ENCODE measurements at places on chromosomes 4 and X. TPM values are rescaled to one million over a fixed set of nuclear protein-coding genes. Genes with fewer than 3 reads are reported as not detected.

SLC49A3 gene
- total RNA-seq: 0.10 TPM

PNCK gene
- 1.1 TPM for total RNA-seq

DNA sequence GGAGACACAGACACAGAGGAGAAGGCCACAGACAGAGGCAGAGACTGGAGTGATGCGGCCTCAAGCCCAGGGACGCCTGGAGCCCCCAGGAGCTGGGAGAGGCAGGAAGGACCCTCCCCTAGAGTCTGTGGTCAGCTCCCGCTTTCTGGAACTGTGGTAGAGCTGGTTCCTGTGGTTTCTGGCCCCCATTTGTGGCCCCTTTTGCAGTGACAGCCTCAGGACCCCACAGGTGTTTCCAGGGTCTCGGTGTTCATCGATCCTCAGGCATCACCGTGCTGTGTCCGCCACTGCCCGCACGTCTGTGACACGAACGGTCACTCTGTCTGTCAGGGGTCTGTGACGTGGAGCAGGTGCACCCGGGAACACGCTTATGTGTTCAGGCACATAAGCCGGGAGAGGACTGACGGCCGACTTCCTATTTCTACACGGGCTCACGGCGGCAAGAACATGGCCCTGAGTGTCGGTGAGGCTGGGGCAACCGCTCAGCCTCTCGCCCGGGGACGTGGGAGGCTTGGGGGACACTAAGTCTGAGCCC is 7.9 kb downstream of the GTPBP6 start:
- no peak for DNase-seq

JADE3 gene
- total RNA-seq: 2.8 TPM

NEXMIF gene
- total RNA-seq: under 0.01 TPM

GRCh38 chrX:43166874-43167273 is 388.9 kb upstream of the PPP1R2C start:
- no peak for DNase-seq

CXCL6 gene
- total RNA-seq: not detected

DNA sequence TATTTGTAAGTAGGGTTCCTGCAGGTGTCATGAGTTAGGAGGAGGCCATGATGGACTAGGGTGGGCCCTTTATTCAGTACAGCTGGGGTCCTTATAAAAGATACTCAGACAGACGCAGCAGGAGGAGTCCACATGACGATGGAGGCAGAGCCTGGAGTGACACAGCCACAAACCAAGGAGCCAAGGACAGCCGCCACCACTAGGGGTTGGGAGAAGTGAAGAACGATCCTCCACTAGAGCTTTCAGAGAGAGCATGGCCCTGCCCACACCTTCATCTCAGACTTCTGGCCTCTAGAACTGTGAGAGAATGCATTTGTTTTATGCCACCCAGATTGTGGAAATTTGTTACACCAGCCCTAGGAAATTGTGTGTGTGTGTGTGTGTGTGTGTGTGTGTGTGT is 31.1 kb downstream of the JAKMIP1 start:
- no peak for DNase-seq

CDX4 gene
- total RNA-seq: not detected

DNA sequence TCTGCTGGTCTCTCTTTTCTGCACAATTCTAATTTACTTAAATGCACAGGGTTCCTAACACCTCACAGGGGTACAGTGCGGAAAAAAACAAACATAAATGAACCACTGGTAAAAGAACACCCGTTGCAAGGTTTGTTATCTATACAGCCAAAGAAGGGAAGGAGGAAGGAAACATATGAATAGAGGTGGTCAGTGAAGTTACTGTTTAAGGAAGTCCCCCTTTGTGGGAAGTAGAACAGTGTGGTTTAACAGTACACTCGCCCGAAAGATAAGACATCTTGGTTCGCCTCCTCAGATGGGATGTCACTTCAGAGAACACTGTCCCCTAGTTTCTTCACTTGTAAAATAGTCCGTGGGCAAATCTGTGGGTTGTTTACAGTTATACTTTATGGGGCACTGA is 57.5 kb downstream of the TEC start:
- DNase-seq: no peak

KLF8 gene
- total RNA-seq: 2.0 TPM

FGB gene
- not detected for total RNA-seq

DNA sequence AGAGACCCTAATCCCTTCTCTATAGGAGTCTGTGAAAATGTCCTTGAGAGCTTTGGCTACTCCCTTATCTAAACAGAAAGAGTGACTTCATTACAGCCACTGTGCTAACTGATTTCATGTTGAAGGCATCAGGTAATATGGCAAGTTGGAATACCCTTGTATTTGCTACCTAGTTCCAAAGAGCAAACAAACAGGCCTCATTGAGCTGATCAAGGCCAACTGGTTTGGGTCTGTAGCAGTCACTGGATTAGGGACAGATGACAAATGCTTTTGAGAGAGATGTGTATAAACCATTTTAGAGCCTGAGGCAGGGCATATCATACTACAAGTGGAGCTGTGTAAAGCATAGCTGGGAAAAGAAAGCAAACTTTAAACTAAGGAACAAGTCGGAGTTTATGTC is 22.9 kb upstream of the PDLIM5 start:
- peak; percentile 30 for DNase-seq

GRCh38 chr4:93855926-93856325 is 27.4 kb downstream of the ATOH1 start:
- DNase-seq: no peak

DNA sequence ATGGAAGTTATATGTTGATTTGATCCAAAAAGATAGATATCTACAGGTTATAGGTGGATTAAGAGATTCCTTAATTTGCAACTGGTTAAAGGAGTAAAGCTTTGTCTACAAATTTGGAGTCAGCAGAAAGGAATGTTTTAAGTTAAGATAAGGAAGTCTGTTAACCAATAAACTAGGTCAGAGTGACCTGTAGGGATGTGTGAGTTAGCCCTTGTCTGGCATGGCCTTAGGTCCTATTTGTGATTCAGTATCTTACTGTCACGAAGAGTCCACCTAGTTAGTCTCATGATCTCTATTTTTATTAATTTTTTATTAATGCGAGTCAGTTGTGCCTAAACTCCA is 230.8 kb downstream of the INPP4B start:
- DNase-seq: no peak

HERC5 gene
- total RNA-seq: 1.5 TPM

GRCh38 chr4:47829438-47829837 is 8.4 kb downstream of the CORIN start:
- no peak for DNase-seq

DNA sequence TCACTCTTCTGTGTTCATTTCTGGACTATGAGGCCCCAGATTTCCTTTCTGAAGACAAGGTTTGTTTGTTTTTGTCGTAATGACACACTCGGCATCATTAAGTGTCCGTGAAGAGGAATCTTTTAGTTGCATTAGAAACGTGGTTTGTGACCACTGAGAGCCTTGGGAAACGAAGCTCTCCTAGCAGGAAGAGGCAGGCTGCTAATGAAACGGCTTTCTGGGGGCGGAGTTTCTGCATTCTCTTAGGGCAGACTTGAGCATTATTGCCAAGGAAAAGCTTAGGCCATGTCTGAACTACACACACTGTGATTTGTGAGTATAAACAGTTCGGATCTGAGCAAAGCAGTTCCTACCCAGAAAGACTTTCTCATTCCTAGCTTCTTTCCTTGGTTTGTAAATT is 64.0 kb downstream of the SOX3 start:
- no peak for DNase-seq

- no peak for DNase-seq
Observed at GRCh38 chrX:97310373-97310772, 426.7 kb downstream of the RPA4 start.

ELF4 gene
- 9.2 TPM for total RNA-seq

DNA sequence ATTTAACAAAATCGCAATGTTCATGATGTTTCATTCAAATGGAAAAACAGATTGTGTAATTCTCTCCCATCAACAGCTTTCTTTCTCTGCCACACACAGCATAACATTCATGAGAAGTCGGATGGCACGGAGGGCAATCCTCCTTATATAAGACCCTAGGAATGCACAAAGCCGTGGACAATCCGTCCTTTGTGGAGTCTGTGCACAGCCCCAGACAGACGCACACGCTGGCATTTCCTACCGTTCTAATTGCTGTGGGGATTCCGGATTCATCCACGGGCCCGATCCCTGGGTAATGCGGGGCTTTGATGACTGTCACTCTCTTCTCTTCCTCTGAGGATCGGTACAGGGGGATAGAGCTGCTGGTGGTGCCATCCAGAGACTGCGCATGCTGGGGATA is 121.9 kb upstream of the PDLIM3 start:
- no peak for DNase-seq

GRCh38 chrX:123189338-123189737 is 5.3 kb downstream of the GRIA3 start:
- no peak for DNase-seq

- no peak for DNase-seq
Observed at GRCh38 chr4:139833151-139833910, 167.7 kb downstream of the MGST2 start.

GRCh38 chrX:11666164-11666563 is 444 bp upstream of the ARHGAP6 start:
- DNase-seq: no peak

CXorf51A gene
- not detected for total RNA-seq

DNA sequence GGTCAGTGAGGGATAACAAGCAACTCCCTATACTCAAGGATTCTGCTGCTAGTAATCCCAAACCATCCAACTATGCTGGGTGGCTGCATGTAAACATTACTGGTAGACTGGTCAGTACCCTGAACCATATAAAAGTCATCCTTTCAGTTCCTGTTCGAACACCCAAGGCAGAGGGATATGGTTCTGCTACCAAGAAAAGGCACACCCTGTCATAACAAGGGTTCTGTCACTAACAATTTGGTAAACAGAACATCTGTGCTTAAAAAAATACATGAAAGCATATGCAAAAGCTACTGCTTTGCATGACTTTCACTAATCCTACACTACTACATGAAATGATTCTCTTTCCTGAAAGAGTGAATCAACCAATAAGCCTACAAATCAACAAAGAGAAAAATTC is 76.8 kb upstream of the MCF2 start:
- no peak for DNase-seq
